ENCODE measurements at places on chromosomes 5 and 9.

DNA sequence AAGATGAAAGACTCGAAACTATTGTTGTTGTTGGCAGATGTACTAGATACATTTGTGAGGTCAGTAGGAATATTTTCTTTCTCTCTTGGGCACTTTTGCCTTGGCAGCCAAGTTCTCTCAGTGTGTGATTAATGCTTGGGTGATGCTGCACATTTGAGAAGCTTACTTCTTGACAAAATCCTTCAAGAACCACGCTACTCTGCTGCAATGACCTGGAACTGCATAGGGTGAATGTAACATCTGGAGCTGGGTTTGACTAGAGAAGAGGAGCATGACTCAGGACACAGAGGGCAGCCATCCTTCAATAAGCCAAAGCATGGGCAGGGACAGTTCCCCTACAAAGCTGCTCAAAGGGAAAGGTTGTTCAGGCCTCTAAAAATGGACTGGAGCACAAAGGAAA is 75.5 kb upstream of the PUM3 start:
- peak; percentile 60 for DNase-seq

DNA sequence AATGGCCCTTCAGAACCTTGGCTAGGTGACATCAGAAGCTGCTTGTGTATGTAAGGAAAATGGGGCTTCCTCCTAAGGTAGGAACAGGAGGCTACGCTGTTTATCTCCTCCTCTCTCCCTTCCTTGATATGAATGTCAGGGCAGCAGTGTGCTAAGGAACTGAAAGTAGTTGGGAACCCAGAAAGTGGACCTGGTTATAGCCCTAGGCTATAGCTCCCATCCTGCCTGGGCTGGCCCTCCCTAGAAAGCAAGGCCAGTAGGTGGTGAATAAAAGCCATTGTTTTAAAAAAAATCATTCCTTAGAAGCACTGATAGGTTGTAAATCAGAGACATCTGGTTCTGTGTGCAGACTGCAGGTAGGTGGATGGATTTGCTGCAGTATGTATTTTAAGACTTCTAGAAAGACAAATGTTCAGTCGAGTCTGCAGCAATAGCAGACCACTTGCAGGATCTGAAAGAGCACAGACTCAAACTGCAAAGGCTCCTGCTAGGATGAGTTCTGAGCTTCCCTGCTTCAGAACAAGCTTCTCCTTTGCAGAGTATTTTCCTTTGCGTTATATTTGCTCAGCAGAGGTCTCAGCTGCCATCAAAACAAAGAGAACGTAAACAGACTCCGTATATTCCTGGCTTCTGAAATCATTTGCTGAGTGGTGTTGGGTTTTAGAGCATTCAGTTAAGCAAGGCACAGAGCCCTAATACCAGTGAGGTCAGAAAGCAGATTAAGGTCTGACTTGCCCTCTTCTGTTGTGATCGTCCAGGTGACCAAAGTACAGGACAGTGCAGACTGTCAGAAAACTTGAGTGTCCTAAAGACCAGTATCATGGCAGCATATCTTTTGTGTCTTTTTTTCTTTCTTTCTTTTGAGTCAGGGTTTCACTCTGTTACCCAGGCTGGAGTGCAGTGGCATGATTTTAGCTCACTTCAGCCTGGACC is 20.1 kb upstream of the CFAP157 start:
- no peak for DNase-seq

DNA sequence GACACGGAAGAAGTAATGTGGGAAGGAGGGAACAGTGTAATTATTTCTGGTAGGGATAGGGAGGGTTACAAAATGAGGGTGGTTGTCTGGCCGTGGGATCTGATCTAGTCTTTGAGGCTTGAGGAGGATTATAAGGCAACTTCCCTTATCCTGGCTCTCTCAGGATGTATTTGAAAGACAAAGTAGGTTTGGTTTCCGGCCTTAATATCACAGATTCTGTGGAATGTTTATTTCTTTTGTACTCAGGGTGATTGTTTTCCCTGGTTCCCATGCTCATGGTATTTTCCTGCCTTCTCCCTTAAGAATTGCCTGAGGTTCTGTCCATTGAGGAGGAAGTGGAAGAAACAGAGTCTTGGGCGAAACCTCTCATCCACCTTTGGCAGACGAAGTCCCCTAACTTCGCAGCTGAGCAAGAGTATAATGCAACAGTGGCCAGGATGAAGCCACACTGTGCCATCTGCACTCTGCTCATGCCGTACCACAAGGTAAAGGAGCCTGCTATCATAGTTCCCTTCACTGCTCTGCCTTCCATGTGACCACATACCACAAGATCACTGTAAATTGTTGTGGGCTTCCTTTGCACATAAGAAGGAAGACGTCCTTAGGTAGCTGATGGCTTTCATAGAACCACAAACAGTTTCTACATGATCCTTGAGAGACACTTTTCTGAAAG is 253.8 kb downstream of the KDM4C start:
- DNase-seq, result no peak

DNA sequence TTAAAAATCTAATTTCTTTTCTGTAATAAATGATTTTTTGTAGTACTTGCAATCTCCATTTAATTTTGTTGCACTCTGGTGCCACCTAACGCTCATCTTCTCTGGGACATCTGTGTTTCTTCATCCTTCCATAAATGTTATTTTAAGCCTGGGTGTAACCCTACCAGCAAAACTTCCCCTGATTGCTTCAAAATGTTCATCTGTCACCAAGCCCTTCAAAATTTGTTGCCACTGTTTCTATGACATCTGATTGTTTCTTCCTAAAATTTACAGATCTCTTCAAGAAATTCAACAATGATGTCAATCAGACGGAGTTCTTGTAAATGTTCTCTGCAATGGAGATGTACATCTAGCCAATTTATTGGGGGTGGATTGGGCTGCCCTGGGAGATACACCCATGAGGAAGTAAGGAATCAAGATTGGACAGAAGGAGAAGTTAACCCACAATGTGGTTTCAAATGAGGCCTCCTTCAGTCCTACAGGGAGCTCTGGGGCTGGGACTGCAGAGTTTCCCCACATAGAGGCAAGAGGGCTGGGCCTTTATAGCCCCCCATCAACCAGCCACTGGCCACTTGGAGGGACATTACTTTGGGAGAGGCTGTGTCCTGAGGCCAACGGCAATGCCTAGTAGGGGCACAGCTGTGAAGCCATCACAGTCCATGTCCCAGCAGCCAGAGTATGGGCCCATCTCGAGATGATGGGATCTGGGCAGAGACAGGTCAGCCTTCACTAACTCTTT is 23.3 kb downstream of the MCTP1 start:
- no peak for DNase-seq
